ENCODE measurements at places on chromosomes 1 and 21.

DNA sequence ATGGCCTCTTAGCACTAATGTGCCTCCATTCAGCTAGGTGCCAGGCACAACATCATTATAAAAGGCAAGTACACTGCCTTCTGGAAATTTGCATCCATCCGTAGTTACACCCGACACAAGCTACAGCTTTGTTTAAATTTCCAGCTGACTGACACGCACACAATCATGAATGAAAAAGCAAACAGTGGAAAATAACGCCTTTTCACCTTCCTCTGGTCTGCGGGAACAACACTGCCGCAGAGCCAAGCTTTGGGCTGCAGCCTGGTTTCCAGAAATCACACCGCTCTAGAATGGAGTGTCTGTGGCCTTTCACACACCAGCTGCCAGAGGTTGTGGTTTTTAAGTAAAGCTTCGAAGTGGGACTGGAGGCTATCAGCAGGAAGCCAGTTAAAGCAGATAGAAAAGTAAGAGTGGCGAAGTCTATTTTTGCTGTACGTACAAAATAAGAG is 142.8 kb upstream of the COA6 start:
- no peak for DNase-seq

- peak; percentile 9 for DNase-seq
These were observed 796 bp upstream of the TDRKH start for GRCh38 chr1:151790940-151791651.

GRCh38 chr1:238336531-238336930 is 445.8 kb upstream of the ZP4 start:
- DNase-seq = no peak

GRCh38 chr1:164765992-164766720 is 207.2 kb downstream of the PBX1 start:
- DNase-seq = no peak

- DNase-seq = no peak
These were observed 78.0 kb upstream of the SMYD2 start for GRCh38 chr1:214202992-214203391.

DNA sequence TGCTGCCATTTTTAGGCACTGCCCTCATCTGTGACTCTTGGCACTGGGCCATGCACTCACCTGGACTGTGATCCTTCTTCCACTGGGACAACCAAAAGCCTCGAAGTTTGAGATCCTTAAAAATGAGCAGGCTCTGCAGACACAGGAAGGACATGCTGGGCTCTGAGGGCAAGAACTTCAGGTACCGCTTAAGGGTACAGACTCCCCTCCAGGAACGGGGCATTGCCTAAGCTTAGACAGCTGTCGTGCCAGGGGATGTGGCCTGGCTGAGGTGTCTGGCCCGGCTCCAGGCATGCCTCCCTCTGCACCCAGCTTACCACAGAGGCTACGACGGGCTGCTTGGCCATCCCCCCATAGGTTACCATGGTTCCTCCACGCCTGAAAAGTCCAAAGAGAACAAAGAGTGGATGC is 14.2 kb upstream of the SRSF4 start:
- DNase-seq = no peak

GRCh38 chr1:198042168-198042567 is 114.6 kb upstream of the NEK7 start:
- DNase-seq = no peak

DNA sequence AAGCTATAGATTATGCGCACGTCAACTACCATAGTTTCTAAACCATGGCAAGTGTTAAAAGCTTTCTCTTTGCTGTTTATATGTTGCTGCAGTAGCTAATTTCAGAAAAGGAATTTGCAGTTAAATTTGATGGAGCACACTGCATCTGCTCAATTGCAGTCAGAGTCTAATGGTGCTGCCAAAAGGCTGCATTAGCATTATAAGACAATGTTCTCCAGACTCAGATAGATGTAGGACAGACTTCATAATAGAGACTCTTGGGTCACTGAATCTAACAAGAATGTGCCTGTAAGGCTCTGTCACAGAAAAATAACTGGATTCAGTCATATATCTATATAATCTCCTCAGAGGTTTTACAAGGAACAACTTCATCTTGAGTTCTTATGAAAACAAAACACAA is 198.3 kb downstream of the OLFM3 start:
- no peak for DNase-seq

- DNase-seq = no peak
These were observed at the start of gene RGS4 for GRCh38 chr1:163069142-163069541. Gene RGS4 (plus strand): TSS chr1:163069361. CDS start chr1:163069485, 124 bp downstream.

GRCh38 chr1:176559878-176560277 is 96.9 kb downstream of the PAPPA2 start:
- peak; percentile 42 for DNase-seq

DNA sequence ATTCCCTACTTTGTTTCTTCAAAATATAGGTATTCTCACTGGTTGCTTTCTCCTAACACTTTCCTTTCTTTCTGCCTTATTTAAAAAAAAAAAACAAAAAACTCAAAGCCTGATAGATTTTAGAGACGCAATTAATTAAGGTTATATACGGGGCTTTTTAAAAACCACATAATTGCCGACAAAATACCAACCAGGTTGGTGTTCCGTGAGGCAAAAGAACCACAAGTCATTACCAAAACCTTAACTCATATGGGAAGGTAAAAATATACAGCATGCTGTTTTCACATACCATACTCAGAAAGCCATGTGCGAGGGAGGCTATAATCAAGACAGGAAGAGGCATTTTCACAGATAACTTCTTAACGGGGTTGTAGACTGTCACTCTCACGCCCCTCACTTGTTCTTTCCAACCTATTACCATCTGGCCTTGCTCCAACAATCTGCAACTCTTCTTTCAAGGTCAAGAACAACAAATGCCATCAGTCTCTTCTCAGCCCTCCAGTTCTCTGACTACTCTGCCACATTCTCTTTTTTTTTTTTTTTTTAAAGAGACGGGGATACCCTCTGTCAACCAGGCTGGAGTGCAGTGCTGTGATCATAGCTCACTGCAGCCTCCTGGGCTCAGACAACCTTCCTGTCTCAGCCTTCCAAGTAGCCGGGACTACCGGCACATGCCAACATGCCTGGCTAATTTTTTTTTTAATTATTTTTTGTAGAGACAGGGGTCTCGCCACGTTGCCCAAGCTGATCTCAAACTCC is 102.6 kb downstream of the APP start:
- no peak for DNase-seq

DNA sequence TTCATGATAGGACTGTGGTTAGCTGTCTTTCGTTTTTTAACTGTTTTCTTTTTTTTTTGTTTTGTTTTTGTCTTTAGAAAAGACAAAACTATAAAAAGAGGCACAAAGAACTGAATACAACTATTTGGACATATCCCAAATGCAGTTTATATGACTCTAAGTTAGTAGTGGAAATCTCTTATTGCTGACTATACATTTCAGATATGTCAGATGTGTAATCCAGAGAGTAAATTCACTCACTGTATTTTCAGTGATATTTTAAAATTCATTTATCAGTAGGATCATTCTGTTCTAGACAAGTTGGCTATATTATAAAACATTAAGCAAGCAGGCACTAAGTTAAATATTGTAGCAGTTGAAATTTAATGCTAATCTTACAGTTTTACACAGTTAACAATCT is 5.7 kb downstream of the RAP1A start:
- no peak for DNase-seq

GRCh38 chr21:21295303-21295702 is 297.1 kb downstream of the NCAM2 start:
- no peak for DNase-seq

- DNase-seq = no peak
These were observed 431 bp downstream of the ARPC5 start for GRCh38 chr1:183635099-183635605.

- DNase-seq = no peak
These were observed 19.5 kb downstream of the RRP1 start for GRCh38 chr21:43808832-43809251.

DNA sequence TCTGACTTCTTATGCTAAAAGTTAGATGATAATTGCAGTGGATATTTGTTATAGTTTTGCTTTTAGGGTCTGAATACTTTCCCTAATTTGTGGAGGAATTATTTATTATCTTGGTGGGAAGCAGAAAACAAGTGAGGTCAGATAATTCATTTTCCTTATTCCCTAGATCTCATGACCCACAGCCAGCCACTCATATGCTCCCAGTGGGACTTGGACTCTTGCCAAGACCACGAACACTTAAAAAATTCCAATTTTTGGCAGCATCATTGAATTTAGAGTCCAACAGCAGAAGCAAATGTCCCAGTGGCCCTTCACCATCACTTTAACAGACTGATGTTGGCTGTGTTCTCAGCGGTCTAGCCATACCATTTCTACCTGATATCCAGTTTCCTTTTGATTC is 204.2 kb downstream of the HMCN1 start:
- no peak for DNase-seq

- DNase-seq = no peak
These were observed 360 bp downstream of the GJC2 start for GRCh38 chr1:228150120-228150460.

DNA sequence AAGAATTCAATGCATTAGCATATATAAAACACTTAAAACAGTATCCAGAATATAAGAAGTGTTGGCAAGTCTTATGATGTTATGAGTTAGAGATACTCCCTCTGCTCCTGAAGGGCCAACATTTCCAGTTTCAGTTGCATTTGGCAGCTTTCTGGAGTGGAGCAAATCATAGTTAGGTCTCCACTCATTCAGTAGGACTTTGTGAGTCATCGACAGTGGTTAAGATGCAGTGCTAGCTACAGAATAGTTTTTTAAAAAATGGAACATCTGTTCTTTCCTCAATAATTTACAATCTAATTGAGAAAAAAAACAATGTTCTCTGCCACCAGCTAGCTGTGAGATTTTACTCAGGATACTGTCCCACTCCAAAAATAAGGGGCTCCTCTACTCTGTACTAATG is 389.1 kb downstream of the HLX start:
- no peak for DNase-seq

GRCh38 chr1:5343256-5344020 is 648.8 kb downstream of the NPHP4 start:
- DNase-seq = no peak

DNA sequence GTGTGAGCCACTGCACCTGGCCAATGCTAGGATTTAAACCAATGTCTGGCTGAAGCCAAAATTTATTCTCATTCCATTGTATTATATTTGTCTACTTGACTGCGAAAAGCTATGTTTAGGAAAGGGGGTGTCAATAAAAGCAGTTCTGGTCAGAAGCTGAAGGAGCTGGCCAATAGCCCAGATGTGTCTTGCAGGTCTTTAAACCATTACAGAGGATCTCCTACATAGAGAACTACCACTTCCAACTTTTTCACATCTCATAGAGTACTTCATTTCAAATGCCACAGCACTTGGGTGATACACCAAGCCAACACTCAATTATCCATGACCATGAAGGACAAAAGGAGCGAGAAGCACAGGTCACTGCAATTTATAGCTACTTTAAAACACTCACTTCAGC is 2.5 kb downstream of the SYT11 start:
- no peak for DNase-seq

DNA sequence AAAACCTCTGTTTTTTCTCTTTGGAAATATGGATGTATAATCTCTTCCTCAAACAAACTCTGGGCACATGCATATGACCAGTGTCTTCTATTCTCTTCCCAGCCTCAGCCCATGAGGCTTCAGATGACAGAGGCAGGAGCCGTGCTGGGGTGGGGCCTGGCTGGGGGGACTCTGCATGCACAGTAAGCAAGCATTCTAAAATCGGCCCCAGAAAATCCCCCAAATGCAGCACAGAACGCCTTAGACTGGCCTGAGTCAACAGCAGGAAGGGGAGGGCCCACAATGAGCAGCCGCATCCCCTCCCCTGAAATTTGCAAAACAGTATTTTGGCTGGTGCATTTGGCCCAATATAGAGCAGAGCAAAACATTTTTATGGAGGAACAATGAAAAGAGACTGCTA is 47.8 kb downstream of the ITPKB start:
- no peak for DNase-seq

GRCh38 chr1:81756872-81757271 is 43.9 kb upstream of the ADGRL2 start:
- DNase-seq = no peak

- no peak for DNase-seq
These were observed 120.5 kb upstream of the WNT4 start for GRCh38 chr1:22263359-22263758.

DNA sequence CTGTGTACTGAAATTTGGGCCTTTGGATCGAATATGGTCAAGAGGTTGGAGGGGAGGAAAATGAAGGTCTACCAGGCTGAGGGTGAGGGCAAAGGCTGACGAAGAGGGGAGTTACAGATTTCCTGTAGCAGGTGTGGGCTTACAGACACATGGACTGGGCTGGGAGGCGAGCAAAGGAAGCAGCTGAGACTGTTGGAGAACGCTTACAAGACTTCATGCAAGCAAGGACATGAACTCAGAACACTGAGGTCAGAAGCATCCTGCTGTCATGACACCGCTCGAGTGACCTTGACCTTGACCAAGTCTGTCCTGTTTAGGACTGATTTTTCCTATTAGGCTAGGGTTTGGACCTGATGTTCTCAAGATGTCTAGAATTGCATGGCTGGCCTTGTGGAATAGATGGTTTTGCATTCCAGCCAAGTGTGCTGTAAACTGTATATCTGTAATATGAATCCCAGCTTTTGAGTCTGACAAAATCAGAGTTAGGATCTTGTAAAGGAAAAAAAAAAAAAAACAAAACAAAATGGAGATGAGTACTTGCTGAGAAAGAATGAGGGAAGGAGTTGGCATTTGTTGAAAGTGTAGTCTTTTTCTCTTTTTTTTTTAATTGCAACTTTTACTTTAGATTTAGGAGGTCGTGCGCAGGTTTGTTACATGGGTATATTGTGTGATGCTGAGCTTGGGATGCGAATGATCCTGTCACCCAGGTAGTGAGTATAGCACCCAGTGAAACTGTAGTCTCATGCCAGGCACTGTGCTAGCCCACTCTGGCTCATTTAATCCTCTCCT is 5.8 kb downstream of the ELF3 start:
- no peak for DNase-seq

GRCh38 chr1:182291584-182292192 is 99.9 kb downstream of the GLUL start:
- DNase-seq = no peak

- no peak for DNase-seq
These were observed 68.2 kb upstream of the KCNJ6 start for GRCh38 chr21:37984416-37984815.

GRCh38 chr1:206496131-206496793 is 11.1 kb upstream of the RASSF5 start:
- DNase-seq = no peak

GRCh38 chr1:69533343-69533742 is 34.4 kb upstream of the LRRC7 start:
- no peak for DNase-seq

DNA sequence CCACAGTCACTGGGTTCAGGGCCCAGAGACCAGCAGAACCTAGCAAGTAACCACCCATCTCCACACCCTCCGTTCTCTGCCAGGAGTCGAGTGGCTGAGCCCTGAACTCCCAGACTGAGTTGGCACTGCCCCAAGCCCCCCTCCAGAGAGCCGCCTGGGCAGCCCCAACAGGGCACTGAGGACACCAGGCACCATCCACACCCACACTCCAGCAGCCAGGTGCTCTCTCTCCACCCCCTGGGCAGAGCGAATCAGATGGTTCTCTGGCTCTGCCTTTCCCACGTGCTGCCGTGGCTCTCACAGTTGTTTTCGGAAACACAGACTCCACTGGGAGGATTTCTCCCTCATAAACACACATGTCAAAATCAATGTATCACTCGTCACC is 13.6 kb downstream of the WDR4 start:
- no peak for DNase-seq

- DNase-seq = no peak
These were observed 61.1 kb upstream of the RCOR3 start for GRCh38 chr1:211198111-211198510.

GRCh38 chr1:43227143-43227764 is 42.5 kb upstream of the TMEM125 start:
- DNase-seq = peak; percentile 88

GRCh38 chr1:180936110-180937011 is 23.7 kb downstream of the KIAA1614 start:
- DNase-seq = no peak

- DNase-seq = no peak
These were observed 9.9 kb upstream of the HAO2 start for GRCh38 chr1:119358636-119359035.

All from PC-9 (cell line).